H54 (cell line): ENCODE measurements at places on chromosomes 11 and 22.

DNA sequence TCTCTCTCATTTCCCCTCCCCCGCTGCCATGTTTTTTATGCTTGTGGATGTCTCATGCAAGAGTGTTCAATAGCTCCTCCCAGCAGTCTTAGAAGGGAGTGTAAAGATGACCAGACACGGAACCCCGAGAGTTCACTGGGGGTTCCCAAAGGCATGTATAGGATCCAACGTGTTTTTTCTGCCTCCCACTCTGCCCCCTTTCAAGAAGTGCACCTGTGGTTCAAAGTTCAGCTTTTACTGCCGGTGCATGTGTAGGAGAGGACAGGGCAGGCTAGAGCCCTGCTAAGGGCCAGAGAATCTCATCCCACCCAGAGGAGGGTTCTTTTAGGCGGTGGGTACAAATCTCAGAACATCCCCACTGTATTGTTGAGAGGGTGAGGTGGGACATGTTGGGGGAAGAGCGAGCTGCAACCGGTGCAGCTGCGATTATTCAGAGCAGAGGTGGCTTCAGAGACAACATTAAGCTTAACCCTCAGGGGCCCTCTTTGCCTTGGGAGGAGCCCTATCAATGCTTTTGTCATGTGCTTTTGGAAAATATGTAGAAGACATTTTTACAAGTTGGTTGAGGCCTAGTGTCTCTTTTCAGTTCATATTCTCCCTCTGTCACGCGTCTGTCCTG is 14.5 kb downstream of the MIF start:
- DNase-seq = no peak

GRCh38 chr11:45774786-45775185 is 30.2 kb upstream of the SLC35C1 start:
- DNase-seq = no peak

DNA sequence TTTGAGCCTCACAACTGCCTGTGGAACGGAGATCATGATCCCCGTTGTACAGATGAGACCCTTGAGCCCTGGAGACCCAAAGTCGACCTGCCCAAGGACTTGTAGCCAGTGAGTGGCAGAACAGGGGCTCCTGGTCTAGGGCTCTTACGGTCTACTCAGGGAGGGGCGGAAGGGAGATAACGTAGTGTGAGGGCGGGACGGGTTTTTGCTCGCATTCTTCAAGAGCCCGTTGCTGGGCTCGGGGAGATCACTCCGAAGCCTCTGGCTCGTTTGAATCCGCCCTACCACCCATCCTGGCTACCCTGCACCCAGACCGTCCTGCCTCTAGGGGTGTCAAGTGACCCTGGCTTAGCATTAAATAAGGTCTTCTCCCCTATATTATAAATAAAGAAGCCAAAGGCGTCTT is 639 bp downstream of the CRY2 start:
- DNase-seq = peak; percentile 49

DNA sequence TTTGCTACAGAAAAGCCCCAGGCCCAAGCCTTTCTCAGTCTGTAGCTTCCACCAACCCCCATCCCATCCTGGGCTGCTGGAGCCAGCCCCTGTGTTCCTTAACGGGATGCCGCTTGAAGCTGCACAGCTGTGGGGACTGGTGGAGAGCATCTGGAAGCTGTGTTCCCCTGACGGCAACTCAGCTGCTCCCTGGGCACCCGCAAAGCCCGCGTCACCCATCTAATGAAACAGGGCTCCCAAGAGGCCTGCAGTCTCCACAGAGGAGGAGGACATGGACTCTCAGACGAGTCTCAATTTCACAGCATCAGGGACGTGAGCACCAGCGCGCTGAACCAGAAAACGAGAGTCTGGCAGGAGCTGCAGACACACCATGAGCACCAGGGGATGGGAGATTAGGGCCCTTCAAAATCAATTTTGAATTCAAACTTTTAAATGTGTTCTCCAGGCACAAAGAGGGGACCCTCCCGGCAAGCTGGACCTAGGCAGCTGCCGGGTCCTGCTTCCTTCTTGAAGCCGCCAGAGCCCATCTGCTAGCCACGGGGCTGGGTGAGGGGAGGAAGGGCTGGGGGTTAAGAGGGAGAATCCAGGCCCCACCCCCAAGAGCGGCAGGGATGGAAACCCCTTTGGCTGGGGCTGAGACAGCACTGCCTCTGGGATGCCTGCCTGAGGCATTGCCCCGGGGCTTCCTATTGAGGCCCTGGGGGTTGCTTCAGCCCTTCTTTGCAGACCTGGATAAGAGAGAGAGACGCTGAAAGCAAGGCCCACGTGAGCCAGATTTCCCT is 21.0 kb downstream of the LMO1 start:
- DNase-seq = no peak

GRCh38 chr11:112318661-112319060 is 58.0 kb upstream of the PLET1 start:
- DNase-seq = no peak

DNA sequence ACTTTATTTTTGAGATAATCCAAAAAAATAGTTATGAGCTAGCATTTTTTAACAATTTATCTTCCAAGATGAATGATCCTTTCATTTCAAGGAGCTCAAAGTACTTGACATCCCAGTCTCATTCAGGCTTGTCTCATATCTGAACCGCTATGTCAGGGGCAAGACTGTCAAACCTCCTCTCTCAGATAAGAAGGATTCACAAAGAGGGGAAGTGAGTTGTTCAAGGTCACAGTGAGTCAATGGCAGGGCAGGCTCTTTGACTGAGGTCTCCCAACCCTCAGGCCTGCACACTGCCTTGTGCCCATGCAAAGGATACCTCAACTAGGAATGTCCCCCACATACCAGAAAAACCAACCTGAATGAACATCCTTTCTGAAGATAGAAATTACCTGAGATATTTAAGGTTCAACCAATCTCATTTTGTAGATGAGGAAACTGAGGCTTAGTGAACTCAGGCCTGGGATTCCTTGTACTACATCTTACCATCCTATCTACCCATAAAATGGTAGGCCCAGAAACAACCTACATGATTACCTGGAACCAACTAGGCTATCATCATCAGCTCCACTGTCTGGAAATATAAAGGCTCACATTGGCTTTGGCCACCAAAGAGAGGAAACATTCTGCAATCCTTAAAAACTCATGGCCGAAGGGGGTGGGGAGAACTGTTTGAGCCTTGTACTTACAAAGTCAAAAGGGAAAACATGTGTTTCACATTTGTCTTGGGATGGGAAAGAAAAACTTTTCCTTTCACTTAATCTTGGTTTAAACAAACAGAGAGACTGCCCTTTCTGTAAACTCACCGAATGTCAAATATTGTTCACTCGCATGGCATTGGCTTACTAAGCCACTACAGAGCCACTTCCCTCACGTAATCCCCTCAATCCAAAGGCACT is 51.1 kb downstream of the LIF start:
- DNase-seq = no peak

- no peak for DNase-seq
These were observed 3.4 kb upstream of the COPB1 start for GRCh38 chr11:14503023-14503422.

DNA sequence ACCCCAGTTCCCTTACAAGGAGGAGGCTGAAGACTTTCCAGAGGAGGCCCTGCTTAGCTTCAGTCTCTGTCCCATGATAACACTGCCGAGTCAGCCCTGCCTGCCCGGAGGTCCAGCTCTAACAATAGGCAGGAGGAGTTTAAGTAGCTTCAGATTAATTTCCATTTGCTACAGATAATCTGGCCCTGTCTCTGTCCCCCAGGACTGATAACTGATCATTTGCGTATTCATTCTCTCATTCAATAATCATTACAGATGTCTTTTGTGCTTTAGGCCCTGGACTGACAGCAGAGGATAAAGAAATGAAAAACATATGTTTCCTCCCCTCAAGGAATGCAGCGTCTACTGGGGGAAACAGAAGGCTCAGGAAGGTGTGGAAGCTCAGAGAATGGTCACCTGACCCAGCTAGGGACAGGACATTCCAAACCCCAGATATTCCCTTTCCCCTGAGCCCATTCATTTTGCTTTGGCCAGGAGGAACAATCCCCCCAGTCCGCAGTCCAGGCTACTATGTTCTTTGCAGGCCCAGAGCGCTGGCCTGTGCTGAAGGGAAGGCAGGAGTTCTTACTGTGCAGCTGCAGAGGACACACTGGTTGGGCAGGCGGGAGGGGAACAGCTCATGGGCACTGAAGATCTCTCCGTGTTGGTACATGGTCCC is 20.8 kb downstream of the CHRDL2 start:
- DNase-seq = no peak

GRCh38 chr11:69524291-69524882 is 42.9 kb downstream of the LINC01488 start:
- no peak for DNase-seq

DNA sequence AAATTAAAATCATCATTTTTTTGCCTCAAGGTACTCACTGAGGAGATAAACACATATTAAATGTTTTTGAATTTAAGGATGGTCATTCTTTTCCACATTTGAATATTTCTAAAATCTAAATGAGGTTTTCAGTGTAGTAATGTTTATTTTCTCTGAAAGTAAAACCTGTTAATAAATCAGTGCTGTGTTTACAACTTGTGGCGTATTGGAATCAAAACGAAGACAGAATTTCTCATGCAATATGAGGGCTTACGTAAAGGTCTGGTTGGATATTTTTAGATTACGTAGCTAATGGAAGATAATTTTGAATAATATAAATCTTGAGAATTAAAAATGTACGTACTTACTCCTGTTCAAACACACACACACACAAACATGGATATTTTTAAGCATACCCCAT is 106.8 kb upstream of the LUZP2 start:
- DNase-seq = no peak

- no peak for DNase-seq
These were observed 18.9 kb upstream of the RFPL3 start for GRCh38 chr22:32338757-32339156.

- DNase-seq = no peak
These were observed 454.2 kb upstream of the B3GAT1 start for GRCh38 chr11:134866215-134866614.

DNA sequence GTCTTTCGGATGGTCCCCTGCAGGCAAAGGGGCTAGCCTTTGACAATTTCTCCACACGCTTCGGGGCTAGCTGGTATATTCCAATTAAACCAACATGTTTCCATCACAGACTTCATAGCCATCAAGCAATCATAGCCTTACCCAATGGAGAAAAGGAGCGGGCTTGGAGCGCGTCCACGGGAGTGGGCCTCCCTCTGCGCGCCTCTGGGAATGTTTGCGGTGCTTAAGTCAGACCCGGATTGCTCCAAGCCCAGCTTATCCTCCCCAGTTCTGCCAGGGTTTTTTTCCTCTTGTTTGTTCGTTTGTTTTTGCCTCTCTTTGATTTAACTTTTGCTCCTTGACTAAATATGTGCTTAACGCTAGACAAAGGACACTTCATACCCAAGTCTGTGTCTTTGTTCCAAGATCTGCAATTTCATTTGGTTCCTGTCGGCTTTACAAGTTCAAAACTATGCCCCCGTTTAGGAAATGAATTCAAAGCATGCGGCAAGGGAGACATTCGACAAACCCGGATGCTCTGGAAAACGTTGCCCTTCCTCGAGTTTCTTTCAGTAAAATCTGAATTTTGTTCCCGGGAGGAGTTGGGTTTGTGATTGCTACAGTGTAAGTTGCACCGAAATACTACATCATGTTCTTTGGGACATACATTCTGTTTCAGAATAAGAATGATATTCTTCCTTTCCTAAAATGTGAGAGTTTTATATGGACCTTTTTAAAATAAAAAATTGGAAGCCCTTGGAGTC is 1.0 kb upstream of the GLB1L2 start:
- DNase-seq = no peak

- no peak for DNase-seq
These were observed 1.9 kb upstream of the ESS2 start for GRCh38 chr22:19146215-19146968.

DNA sequence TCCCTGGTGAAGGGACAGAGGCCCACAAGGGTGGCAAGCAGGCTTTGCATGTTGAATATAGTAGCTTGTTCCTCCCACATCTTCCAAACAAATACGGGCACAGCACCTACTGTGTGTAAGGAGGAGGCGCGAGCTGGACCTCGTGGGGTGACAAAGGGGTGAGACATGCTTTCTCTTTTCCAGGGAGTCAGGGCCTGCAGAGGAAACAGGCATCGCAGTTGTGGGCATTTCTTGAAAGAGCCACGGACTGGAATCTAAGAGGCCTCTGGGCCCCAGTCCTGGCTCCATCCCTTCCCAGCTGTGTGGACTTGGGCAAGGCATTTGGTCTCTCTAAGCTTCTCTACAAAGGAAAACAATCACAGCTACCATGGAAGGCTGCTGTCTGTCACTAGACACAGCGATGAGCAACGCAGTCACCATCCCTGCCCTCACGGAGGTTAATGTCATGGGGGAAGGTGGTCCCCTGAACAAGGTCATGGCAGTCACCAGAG is 13.0 kb upstream of the CDC42EP1 start:
- DNase-seq = no peak
